Left lung (tissue), 14 donors: ENCODE measurements at places on chromosomes 12 and 14. TPM values are rescaled to one million over a fixed set of nuclear protein-coding genes. Genes with fewer than 3 reads are reported as not detected.
A peak's percentile ranks its signal among the peaks of the same experiment; 100 is the strongest.

DNA sequence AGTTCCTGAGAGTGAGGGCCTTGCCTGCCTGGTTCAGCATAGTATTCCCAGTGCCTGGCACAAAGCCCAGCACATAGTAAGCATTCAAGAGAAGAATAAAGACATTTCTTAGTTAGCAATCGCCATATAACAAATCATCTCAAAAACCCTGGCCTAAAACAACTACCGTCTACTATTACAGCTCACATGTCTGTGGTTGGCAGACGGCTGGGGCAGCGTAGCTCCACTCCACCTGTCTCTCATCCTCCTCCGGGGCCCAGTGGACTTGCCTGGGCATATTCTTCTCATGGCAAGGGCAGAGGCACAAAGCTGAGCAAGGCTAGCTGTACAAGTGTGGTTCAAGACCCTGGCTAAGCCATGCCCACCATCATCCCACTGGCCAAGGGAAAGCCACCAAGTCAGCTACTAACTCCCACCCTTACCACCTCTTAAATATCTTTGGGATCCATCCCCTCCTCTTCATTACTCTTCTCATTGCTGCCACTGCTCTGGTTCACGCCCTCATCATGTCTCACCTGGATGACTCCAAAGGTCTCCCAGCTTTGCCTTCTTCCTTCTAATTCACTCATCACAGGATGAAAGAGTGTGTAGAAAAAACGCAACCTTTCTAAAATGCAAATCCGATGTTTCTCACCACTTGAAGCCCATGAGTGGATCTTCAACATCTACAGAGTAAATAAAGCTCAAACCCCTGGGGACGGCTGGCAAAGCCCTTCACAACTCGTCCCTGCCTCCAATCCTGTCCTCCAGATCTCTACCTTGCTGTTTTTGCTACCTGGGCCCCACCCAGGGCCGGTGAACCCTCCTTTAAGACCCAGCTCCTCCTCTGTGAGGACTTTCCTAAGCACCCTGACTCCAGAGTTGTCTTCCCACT lies 10.4 kb downstream of the TMEM229B start:
- DNase-seq, result no peak

DNA sequence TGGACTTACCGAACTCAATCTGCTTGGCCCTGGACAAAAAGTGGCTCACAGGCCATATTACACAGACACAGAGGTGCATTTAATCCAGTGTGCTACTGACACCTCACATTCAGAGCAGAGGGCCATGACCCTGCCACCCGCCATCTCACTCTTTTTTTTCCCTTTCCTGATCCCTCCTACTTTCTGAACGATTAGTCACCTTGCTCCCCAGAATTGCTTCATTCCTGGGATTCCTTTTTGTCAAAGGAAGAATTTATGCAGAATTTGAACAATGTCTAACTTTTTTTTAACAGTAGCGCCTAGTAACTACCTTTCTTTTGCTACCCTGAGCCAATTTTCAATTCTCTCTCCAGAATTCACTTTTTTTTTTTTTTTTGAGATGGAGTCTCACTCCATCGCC lies 4.6 kb downstream of the PKP2 start:
- no peak for DNase-seq

GRCh38 chr12:6383572-6384498 lies at the start of gene LTBR:
Gene LTBR, plus strand, starts transcription at chr12:6384162. Its CDS starts 197 bp downstream, at chr12:6384359.
- peak; percentile 100 for DNase-seq

DNA sequence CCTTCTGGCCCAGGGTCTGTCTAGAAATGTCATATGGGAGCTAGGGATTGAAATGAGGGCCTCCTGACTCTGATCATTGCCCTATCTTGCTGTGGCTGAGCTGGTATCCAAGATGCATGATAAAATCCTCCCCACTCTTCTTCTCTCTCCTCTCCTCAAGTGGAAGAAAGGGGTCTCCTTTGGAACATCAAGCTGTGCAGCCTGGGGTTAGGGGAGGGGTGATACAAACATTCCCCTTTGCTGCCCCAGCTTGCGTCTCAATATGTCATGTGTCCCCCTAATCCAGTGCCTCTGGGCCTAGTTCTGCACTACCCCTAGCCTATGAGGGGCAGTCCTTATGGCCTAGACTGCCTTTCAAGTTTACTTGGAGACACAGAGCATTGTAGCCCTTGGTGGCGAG lies 8.5 kb downstream of the RDH16 start:
- DNase-seq, result no peak

DYRK2 gene
- 21.2 TPM for polyA plus RNA-seq

GRCh38 chr14:78424311-78424710 lies 254.1 kb downstream of the NRXN3 start:
- no peak for DNase-seq

DNA sequence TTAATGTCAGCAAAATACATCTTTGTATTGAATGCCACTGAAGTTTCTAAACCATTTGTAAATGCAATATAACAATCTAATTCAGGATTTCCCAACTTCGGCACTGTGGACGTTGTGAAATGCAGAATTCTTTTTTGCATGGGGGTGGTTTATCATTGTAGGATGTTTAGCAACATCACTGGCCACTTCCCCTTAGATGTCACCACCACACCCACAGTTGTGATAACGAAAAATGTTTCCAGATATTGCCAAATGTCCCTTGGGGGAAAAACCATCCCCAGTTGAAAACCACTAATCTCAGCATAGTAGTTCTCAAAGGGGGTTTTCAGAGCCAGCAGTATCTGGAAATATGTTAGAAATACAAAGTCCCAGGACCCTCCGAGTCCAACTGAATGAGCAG lies 203.3 kb downstream of the NAV3 start:
- DNase-seq, result peak; percentile 8

GRCh38 chr14:106837870-106838269 lies 1311.5 kb downstream of the TMEM121 start:
- no peak for DNase-seq

KCNH3 gene
- polyA plus RNA-seq, result 1.4 TPM

DNA sequence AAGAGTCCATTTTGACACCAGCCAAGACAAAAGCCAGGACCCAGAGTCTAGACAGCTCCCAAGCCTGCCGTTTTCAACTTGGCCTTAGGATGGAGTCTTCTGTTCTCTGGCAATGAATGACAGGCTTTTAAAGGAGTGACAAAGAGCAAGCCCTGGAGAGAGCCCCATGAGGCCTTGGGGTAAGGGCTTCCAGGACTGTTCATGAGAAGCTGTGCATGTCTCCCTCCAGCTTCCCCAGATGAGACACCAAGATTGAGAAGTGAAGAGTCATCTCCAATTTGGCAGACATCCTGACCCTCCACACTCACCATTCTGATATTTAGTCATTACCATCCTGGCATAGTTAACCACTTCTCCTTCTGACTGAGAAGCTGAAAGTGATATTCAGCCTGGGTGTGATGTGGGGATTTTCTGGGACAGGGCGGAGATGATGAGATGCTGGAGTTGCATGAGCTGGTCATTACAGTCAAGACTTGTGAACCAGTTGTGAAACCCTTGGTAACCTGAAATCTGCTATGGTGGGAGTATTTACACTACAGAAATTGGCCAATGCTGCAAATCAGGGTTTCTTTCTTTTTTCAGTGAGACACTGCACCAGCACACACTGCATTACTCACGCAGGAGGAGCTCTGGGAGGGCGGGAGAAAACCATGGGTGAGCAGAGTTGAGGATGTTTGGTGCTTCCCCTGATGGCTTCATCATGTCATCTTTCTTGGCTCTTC lies 77.8 kb downstream of the VCPKMT start:
- no peak for DNase-seq

GRCh38 chr14:69574263-69574953 lies at the start of gene CCDC177:
Gene CCDC177, minus strand, starts transcription at chr14:69574871. Its CDS starts 1,249 bp downstream, at chr14:69573622.
- DNase-seq, result no peak

DNA sequence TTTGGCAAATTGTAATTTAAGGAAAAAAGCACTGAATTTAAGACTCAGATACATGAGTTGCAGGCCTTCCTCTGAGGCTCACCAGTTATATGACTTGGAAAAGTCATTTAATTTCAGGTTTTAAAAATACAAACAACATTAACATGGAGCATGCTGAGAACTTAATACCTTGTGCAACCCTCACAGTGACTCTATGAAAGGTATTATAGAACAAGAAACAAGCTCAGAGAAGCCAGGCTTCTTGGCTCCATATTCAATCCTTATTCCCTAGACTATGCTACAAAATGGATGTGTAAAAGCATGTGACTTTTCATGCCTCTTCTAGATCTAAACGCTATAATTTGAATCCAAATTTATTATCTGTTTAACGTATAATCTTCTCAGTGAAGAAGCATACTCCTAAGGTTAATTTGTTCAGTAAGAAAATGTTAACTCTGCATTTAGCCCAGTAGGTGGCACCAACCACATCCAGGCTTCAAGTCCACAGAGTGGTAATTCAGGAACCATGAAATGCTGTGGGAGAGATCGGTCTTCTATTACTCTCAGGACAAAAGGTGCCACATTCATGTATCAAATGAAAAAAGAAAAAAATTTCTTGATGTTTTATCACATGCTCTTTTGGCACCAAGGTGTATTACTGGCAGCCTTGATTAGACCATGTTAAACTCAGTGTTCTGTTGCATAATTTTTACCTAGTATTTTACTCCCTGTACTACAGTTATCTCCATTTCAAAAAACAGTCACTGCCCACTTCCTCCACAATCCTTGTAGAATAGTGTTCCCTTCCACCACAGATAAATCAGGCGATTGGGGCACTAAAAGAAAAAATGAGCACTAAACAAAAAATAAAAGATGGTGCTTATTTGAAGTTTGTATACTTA lies 9.3 kb downstream of the CCDC196 start:
- DNase-seq, result peak; percentile 46
